Tibial nerve (tissue), 4 donors: ENCODE measurements at places on chromosomes 13 and 19. TPM values are rescaled to one million over a fixed set of nuclear protein-coding genes. Genes with fewer than 3 reads are reported as not detected.

DNA sequence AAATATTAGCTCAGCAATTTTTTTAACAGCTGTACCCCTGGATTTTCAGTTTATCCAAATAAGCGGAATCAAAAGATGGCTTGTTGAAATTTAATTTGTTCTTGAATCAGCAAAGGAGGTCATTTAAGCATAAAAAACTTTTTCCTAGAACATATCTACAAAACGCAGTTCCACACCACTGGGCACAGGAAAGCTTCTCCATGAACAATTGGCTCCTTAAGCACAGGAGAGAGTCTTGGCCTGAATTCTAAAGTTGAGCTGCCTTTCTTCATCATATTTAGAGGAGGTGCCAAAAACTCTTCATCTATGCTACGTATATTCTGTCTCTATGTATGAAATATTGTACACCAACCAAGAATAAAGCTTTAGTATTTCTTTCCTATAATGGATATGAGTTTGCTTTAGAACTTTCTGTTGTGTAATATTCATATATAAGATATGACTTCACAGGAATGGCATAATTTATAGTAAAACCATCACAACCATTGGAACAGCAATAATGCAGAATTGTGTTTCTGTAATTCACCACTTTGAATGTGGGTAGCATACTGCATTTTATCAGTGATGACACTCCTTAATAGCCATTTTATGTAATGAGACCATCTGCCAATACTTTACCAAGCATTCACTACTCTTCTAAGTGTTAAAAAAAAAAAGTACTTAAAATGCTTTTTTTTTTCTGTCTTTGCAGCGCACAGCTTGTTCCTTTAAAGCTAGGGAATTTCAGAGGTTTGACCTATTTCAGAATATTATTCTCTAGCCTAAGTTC lies 263.7 kb downstream of the SLITRK6 start:
- no peak for DNase-seq
- no peaks in the 10 kb centered on the region for H3K27me3 ChIP-seq
- no peaks in the 10 kb centered on the region for H3K36me3 ChIP-seq

GRCh38 chr13:44402899-44403445 lies 29.3 kb downstream of the SERP2 start:
- no peak for DNase-seq
- no peak overlapping the region for H3K4me3 ChIP-seq
- H3K4me1 ChIP-seq = no peaks in the 10 kb centered on the region
- no peak overlapping the region for H3K27ac ChIP-seq
- H3K36me3 ChIP-seq = no peaks in the 10 kb centered on the region
- no peaks in the 10 kb centered on the region for H3K27me3 ChIP-seq

DNA sequence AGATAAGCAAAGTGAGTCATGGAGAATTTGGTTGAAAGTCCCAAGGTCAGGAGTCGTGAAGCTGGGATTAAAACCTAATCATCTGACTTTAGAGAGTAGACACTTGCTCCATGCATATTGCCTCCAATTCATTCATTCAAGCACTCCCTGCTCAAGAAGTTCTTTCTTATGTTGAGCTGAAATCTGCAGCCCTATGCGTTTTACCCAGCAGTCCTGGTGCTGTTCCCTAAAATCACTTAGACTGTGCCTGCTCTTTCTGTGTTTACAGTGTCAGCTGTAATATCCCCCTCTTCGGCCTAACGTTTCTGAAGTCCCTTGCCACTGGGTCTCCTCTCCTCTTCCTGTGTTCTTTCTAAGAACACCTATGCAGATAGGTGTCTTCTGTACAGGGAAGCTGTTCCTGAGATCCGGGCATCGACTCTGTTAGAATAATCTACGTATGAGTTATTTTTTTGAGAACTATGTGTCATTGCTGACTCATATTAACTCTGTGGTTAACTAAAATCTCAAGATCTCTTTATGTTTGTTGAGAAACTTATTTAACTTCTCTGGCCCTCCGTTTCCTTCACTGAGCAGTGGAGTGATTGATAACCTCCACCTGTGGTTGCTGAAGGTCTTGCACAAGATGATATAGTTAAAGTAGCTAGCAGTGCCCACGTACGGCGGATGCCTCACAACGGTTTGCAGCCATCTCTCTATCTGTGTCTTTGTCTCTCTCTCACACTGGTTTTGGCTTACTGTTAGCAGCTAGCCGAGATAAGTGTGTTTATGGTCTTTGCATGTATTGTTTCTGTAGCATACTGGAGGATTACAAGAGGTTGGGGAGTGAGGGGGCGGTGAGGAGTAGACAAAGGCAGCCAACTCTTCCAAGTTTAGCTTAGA lies 4.7 kb downstream of the ALOX5AP start:
- no peak overlapping the region for H3K27ac ChIP-seq
- peak overlapping the region; percentile 5 for H3K4me3 ChIP-seq
- peaks cover 20% of the 10 kb centered on the region for H3K4me1 ChIP-seq
- no peaks in the 10 kb centered on the region for H3K36me3 ChIP-seq
- no peak for DNase-seq

- no peaks in the 10 kb centered on the region for H3K27me3 ChIP-seq
- H3K4me1 ChIP-seq = no peaks in the 10 kb centered on the region
- no peaks in the 10 kb centered on the region for H3K36me3 ChIP-seq
- no peak overlapping the region for H3K27ac ChIP-seq
- DNase-seq = no peak
Observed at GRCh38 chr13:53135301-53135700, 106.7 kb downstream of the OLFM4 start.

DNA sequence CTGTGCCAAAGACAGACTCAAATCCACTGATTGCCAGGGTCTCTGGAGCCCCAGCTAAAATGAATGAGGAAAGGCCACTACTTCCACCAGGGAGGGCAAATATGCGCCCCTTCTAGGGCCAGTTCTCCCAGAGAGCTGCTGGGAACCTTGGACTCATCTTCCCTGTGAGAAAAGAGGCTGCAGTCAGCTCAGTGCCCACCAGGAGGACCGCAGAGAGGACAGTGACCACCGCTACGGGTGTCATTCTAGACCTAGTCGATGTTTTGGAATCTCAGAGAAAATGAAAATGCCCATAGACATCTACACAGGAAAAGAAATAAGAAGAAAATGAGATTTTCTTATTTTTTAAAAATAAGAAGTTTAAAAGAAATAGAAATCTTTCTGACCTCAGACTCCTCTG lies 235.1 kb downstream of the UQCRFS1 start:
- H3K27me3 ChIP-seq = no peaks in the 10 kb centered on the region
- no peaks in the 10 kb centered on the region for H3K4me1 ChIP-seq
- H3K27ac ChIP-seq = no peak overlapping the region

- DNase-seq = no peak
- no peak overlapping the region for H3K4me3 ChIP-seq
- no peak overlapping the region for H3K27ac ChIP-seq
- peaks cover 87% of the 10 kb centered on the region for H3K27me3 ChIP-seq
- H3K36me3 ChIP-seq = no peaks in the 10 kb centered on the region
- H3K4me1 ChIP-seq = peaks cover 18% of the 10 kb centered on the region
Observed at GRCh38 chr19:45664575-45664974, 3.4 kb upstream of the GIPR start.

GRCh38 chr19:48874303-48875135 lies 2.3 kb downstream of the PPP1R15A start:
- peak overlapping the region; percentile 100 for H3K27ac ChIP-seq
- H3K4me3 ChIP-seq = peak overlapping the region; percentile 93
- H3K36me3 ChIP-seq = peaks cover 12% of the 10 kb centered on the region
- DNase-seq = no peak
- H3K27me3 ChIP-seq = no peaks in the 10 kb centered on the region
- peaks cover 41% of the 10 kb centered on the region for H3K4me1 ChIP-seq

GRCh38 chr13:50991579-50992521 lies 82.3 kb downstream of the RNASEH2B start:
- no peaks in the 10 kb centered on the region for H3K27me3 ChIP-seq
- H3K4me3 ChIP-seq = no peak overlapping the region
- no peaks in the 10 kb centered on the region for H3K36me3 ChIP-seq
- no peaks in the 10 kb centered on the region for H3K4me1 ChIP-seq
- DNase-seq = no peak
- H3K27ac ChIP-seq = no peak overlapping the region

DNA sequence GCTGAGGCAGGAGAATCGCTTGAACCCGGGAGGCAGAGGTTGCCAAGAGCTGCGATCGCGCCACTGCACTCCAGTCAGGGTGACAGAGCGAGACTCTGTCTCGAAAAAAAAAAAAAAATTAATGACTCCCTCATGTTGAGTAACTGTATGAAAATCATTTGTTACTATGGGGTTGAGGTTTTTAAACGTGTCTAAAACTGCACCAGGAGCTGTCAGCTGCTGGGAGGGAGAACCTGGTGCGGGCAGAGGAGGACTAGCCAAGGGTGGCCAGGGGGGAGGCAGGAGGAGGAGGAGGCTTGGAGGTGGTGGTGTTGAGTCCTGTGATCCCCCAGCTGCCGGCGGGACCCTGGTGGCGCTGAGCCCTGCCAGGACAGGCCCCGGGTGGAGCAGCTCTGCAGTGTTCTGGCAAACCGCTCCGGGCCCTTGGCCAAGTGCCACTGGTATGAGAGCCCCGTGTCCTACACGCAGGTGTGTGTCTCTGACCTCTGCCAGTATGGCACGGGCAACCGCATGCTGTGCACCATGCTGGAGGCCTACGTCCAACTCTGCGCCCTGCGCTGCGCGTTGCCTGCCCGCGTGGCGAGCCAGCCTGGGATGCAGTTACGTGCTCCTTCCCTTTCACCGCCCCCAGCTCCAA lies 17.1 kb upstream of the FXYD3 start:
- DNase-seq = no peak
- no peak overlapping the region for H3K27ac ChIP-seq
- H3K4me3 ChIP-seq = no peak overlapping the region
- no peaks in the 10 kb centered on the region for H3K36me3 ChIP-seq

GRCh38 chr13:59354665-59355369 lies 808.9 kb downstream of the DIAPH3 start:
- H3K36me3 ChIP-seq = no peaks in the 10 kb centered on the region
- H3K27ac ChIP-seq = no peak overlapping the region
- H3K4me3 ChIP-seq = no peak overlapping the region
- no peaks in the 10 kb centered on the region for H3K4me1 ChIP-seq

GRCh38 chr13:20028953-20029352 lies 70.4 kb downstream of the ZMYM2 start:
- no peaks in the 10 kb centered on the region for H3K36me3 ChIP-seq
- DNase-seq = no peak
- H3K4me3 ChIP-seq = no peak overlapping the region
- no peak overlapping the region for H3K27ac ChIP-seq
- H3K4me1 ChIP-seq = no peaks in the 10 kb centered on the region

DNA sequence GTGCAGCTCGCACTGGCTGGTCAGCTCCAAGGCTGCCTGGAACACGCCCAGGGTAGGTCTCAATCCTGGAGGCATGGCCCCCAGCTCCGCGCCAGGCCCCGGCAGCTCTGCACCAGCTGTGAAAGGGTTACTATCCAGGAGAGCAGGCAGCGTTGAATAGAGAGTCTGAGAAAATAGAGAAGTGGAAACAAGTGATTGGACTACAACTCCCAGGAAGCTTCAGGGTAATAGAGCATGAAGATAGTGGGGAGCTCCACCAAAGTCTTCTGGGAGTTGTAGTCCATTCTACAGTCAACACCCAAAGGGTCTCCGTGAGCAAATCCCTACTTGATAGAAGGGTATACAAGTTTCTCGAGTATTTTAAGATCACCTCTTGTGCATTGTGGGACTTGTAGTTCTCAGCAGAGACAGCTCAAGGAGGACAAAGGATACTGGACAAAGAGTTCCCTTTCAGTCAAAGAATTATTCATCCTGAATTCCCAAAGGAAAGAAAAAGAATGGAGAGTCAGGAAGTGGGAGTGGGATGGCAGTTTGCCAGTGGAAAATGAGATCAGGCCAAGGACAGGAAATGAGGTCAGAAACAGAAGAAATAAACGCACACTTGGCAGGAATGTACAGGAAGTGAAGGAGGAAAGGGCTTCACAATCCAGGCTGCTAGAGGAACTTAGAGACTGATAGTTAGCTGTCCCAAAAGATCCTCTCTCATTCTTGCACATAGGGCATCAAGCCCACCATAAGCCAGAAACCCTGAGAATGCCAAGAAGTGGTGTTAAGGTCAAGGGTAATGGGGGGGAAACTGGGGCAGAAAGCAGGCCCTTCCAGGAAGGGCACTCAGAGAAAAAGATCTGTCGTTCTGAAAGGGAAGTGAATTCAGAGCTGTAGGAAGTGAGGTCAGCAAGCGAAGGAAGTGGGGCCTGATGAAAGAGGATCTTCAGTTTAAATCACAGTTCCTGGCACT lies 5.5 kb upstream of the MAMSTR start:
- no peak for DNase-seq
- H3K27ac ChIP-seq = peak overlapping the region; percentile 81
- no peaks in the 10 kb centered on the region for H3K27me3 ChIP-seq
- peaks cover 15% of the 10 kb centered on the region for H3K4me1 ChIP-seq
- no peak overlapping the region for H3K4me3 ChIP-seq

DNA sequence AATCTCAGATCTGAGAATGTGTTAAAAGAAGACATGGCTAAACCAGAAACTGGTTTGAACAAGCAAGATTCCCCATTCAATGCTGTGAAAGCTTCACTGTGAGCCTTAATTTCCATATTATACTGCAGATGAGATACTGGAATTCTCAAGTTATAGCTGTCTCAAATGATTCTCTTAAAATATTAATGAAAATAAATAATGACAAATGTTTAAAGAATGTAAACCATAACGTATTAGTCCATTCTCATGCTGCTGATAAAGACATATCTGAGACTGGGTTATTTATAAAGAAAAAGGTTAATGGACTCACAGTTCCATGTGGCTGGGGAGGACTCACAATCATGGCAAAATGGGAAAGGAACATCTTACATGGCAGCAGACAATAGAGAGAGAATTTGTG lies 667.8 kb downstream of the SLITRK1 start:
- H3K27me3 ChIP-seq = no peaks in the 10 kb centered on the region
- H3K36me3 ChIP-seq = no peaks in the 10 kb centered on the region
- no peak overlapping the region for H3K4me3 ChIP-seq
- no peak for DNase-seq
- H3K27ac ChIP-seq = no peak overlapping the region

FOSB gene
- 0.87 TPM for total RNA-seq

C1QTNF9B gene
- not detected for total RNA-seq

TEX26 gene
- total RNA-seq = not detected

HNRNPM gene
- 151 TPM for total RNA-seq
